CD4-positive, alpha-beta T cell treated with Interleukin-2 at 100 ng/mL for 4 hours (primary cell): ENCODE measurements at places on chromosomes 11 and 22.

DNA sequence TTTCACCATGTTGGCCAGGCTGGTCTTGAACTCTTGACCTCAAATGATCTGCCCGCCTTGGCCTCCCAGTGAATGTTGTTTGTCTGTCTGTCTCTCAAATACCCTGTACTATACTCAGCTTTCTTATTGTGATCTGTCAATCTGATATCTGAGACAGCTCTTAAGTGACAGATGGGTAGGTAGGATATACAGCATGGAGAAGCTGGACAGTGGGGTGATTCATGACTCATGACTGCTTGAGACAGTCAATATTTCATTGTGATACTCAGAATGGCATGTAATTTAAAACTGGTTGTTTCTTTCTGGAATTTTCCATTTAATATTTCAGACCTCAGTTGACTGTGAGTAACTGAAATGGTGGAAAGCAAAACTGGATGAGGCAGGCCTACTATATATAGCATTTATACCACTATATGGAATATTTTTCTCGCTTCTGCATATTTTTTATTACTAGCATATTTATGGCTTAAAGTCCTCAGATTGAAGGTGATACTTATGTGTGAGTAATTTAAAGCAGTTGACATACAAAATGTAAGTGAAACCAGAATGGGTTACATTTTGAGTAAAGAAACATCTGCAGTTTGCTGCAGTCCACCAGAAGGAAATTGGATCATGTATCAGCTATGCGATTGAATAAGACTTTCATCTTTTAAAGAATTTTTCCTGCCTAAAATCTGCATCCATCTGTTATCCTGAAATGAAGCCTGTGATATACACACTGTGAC, 22.3 kb downstream of the ARHGAP42 start:
- DNase-seq: no peak

DNA sequence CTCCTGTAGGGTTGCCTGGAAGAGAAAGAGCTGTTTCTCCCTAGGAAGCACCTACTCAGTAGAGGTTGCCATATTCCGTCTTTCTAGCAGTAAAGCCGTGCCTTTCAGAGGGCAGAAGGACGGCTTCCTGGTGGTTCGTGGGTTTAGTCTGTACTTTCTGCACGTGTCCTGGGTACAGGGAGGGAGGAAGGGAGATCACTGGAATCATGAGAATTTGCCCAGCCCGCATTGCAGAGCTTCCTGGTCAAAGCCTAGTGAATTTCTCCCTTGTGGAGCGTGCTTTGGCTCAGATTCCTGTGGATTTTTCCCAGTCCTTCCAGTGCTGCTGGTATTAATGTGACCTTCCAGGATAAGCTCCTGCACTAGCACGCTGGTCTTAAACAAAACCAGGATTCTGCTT, 44.9 kb downstream of the GRAMD1B start:
- DNase-seq: no peak

GRCh38 chr22:35838855-35839576, 121.3 kb downstream of the APOL5 start:
- no peak for DNase-seq

- no peak for DNase-seq
Measured at GRCh38 chr11:7965386-7965785, at the start of gene NLRP10. Gene NLRP10, minus strand, starts transcription at chr11:7965447. Its CDS starts 1,952 bp downstream, at chr11:7963495.

GRCh38 chr11:99142237-99142636, 121.5 kb downstream of the CNTN5 start:
- DNase-seq: no peak

GRCh38 chr22:45960477-45961386, 16.2 kb downstream of the WNT7B start:
- DNase-seq: no peak

DNA sequence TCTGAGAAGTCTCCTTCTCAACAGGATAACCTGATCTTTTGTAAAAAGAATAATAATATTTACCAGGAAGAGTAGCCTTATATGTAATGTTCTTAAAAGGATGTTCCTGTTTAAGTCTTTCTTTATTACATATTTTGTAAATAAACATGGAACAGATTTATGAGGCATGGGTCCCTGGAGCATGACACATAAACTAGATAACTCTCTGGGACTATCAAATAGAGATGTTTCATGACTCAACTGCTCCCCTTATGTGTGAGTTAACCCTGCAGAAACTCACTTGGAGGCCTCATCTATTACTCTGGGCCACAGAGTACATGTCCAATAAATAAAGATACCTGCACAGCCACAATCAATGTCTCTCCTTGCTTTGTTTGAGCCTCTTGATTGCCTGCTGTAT, 64.6 kb downstream of the GDPD4 start:
- DNase-seq: no peak

DNA sequence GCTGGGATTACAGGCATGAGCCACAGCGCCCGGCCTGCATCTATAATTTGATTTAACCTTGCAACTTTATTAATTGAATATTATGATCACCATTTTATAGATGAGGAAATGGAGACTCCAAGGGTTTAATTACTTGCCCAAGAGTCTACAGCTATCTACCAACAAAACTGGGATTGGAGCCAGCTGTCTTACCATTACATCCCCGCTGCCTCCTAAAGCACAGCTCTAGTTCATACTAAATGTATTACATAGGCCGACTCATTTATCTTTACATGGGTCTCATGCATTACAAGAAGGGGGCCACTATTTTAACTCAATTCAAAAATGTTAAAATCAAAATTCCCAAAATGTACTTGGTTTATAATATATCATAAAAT, 14.1 kb upstream of the TMA7B start:
- DNase-seq: no peak

- no peak for DNase-seq
Measured at GRCh38 chr11:16953663-16954062, 60.6 kb downstream of the PLEKHA7 start.

GRCh38 chr11:70247710-70248072, 22.8 kb upstream of the PPFIA1 start:
- DNase-seq: no peak

DNA sequence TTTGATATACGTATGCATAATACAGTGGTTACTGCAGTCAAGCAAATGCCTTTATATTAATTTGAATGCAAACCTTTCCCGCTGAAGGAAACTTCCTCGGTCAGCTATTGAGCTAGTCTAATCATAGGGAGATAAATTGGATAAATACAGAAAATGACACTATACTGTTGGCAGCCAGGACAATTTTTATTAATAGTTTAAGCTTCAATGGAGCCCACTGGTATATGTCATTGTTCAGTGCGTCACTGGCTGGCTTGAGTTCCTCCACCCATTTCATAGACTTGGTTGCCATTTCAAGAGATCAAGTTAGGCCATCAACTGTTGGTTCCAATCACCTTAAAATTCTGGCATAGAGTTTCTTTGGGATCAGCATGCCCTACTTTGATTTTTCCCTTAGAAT, 32.5 kb upstream of the DNAJB7 start:
- DNase-seq: no peak

DNA sequence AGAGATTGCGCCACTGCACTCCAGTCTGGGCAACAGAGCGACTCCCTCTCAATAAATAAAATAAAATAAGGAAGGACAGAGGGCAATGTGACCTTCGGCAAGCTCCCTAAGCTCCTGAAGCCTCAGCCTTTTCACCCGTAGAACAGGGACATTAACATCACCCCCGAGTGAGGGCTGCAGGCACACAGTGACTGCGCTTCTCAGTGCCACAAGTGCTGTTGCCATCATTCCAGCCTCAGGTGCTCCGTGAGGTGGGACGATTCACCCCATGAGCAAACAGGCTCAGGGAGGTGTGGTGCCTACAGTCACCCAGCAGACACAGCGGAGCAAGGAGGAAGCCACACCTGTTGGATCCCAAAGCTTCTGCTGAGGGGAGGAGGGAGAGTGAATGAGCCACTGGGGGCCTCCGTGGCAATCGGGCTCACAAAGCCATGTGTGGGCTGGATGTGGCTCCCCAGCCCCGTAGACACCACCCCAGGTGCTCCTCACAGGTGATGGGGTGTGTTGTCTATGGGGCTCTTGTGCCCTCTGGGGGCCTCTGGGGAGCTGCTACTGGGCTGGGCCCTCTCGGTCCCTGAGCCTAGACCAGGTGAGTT, 9.1 kb upstream of the TCF20 start:
- no peak for DNase-seq
